ENCODE measurements at places on chromosomes 6 and 20.

- DNase-seq: no peak
Measured at GRCh38 chr6:109478841-109479624, 4.0 kb downstream of the ZBTB24 start.

- DNase-seq: no peak
Measured at GRCh38 chr6:8526624-8527023, 91.3 kb upstream of the SLC35B3 start.

- no peak for DNase-seq
Measured at GRCh38 chr6:166456395-166457156, 73.8 kb upstream of the MPC1 start.

DNA sequence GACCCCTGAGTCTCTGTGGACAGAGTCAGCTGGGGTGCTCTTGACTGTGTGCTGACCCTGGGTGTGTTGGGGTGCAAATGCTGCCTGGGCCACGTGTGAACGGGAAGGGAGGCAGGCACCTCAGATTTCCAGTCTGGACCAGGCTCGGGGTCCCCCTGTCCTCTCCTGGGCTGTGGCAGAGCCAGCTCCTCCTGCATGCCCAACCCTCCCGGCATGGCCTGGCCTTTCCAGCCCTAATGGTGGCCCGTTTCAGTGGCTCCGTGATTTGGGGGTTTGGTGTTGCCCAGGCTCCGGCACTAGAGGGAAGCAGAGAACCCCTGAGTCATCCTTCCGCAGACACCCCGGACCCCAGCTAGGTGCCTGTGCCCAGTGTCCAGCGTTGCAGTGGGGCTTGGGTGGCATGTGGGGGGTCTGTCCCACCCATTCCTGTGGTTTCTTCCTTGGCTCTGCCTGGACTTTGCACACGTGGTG lies 9.1 kb downstream of the RBM38 start:
- no peak for DNase-seq

DNA sequence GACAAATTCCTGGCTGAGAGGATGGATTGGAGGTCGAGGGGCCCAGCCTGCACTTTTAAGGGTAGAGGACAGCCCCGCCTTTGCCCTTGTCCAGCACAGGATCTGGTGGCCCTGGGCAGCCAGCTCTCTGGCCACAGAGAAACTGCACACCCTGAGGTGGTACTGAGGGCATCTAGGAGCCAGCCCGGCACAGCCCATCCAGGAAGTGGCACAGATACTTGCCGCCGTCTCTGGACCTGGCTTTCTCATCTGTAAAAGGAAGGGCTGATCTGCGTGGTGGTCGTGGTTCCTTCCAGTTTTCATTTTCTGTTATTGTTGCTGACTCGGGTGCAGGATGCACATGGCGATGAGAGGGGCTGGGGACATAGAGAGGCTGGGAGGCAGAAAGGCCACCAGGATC lies 16.0 kb upstream of the SLC22A7 start:
- DNase-seq: no peak

DNA sequence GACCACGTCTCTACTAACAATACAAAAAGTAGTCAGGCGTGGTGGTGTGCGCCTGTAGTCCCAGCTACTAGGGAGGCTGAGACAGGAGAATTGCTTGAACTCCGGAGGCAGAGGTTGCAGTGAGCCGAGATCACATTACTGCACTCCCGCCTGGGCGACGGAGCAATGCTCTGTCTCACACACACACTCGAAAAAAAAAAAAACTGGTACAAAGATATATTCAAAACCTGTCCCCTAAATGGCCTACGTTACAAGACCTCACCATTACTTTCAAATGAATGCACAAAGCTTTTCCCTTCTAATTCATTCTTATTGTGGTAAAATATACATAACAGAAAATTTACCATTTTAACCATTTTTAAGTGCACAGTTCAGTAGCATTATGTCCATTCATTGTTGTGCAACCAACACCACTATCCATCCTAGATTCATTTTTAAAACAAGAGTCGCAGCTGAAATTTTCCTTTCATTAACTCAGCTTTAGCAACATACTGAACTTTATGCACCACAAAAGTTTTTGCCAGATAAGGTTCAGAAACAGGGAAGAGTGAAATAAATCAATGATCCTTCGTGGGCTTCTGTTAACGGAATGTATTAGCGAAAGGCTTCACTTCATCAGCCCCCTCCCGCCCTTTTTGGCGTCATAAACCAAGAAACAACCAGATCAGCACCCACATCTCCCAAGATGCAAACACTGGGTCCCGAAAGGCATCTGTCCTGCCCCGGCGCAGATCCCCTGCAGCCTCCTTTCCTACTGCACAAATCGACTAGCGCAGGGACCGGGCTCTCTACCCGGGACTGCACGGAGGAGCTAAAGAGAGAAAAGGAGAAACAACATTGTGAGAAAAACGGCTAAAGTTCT lies 825 bp upstream of the FAM135A start:
- no peak for DNase-seq

- DNase-seq: no peak
Measured at GRCh38 chr6:136127873-136128272, 122.2 kb downstream of the MTFR2 start.
